ENCODE measurements at places on chromosomes 1 and 21.
A peak's percentile ranks its signal among the peaks of the same experiment; 100 is the strongest.

DNA sequence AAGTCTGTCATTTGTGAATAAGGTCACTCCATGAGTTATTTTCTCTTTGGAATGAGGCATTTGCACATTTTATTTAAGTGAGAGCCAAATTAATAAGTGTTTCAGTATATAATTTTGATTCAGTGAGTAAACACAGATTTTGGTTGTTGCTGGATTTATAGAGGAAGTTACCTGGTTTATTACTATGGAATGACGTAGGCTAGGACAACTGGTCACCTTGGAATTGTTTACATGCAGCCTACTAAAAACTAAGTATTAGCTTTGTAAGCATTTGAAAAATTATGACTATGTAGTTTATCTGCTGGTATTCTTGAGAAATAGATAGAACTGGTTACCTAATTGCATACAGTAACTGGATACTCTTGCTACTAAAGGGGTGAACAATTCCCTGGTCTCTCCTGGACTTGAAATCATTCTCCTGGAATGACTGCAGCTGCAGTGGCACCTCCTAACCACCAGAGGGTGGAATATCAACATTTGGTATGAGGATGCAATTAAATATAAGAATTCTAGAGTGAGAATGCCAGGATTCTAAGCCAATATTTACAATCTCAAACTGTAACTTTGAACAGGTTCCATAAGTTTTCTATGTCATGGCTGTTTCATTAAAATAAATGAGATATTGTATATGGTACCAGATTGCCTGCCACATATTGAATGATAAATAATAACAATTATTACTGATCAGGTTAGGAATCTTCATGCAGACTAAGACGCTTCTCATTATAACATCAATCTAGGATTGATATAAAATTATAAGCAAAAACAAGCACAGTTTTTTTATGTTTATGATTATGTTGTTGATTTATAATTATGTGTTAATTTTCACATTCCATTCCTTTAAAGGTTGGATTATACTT, 3.5 kb upstream of the KRTAP27-1 start:
- peak; percentile 50 for DNase-seq

DNA sequence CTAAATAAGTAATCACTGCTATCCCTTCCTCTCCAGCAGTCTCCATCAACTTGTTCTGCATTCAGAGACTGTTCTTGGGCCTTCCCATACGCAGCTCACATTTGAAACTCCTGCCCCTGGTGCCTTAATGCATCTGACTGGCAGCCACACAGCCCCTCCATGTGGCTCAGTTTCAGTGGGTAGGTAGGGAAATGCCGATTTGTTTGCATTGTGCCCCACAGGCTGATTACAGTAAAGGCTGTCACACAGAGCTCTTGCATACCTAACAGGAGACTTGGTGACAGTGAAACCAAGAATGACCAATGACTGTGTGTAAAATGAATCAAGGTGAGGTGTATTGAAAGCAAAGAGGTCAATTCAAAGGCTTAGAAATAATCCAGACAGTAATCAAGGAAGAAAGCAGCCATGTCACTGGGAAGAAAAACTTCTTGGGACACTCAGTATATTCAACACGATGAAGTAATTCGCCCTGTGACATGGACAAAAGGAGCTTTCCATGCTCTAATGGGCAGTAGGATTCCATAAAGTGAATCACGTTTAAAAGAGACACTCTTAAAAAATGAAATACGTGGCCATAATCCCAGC, 12.7 kb upstream of the B3GALNT2 start:
- no peak for DNase-seq

GRCh38 chr1:187411118-187411517, 582.4 kb downstream of the PLA2G4A start:
- no peak for DNase-seq

- no peak for DNase-seq
Measured at GRCh38 chr1:182453631-182454030, 3.7 kb downstream of the RGSL1 start.

DNA sequence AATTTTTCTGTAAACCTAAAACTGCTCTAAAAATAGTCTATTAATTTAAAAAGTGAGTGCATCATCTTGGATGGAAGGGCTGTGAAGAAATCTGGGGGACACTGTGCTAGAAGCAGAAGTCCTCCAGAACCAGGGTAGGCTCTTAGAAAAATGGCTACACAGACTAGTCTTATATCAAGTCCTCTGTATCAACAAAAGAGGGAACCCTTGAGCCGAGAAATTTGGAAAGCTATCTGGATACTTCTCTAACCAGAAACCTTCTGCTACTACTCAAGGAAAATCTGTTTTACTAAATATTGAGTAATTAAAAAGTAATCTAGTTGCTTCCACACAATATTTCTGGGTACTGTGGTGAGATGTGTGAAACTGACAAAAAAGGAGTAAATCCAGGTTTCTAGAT, 92.1 kb downstream of the WDR3 start:
- no peak for DNase-seq

GRCh38 chr1:183238071-183238470, 52.0 kb downstream of the LAMC2 start:
- no peak for DNase-seq
